Activated CD4-positive, alpha-beta T cell treated with anti-CD3 and anti-CD28 coated beads for 24 hours (primary cell): ENCODE measurements at places on chromosomes 1 and 21.

DNA sequence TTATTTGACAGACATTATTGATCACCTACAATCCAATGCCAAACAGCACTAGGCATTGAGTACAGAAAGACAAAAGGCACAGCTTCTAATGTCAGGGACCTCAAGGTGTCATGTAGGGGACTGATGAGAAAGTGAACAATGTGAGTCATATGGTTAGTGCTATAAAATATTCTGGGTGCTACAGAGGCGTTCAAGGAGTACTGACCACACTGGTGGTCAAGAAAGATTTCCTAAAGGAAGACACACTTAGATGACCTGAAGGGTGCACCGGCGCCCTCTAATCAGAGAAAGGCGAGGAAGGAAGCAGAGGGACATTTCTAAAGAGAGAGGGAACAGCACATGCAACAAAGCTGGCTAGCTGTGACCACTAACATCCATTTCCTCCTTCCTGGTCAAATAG lies 64.9 kb upstream of the F3 start:
- no peak for DNase-seq

DNA sequence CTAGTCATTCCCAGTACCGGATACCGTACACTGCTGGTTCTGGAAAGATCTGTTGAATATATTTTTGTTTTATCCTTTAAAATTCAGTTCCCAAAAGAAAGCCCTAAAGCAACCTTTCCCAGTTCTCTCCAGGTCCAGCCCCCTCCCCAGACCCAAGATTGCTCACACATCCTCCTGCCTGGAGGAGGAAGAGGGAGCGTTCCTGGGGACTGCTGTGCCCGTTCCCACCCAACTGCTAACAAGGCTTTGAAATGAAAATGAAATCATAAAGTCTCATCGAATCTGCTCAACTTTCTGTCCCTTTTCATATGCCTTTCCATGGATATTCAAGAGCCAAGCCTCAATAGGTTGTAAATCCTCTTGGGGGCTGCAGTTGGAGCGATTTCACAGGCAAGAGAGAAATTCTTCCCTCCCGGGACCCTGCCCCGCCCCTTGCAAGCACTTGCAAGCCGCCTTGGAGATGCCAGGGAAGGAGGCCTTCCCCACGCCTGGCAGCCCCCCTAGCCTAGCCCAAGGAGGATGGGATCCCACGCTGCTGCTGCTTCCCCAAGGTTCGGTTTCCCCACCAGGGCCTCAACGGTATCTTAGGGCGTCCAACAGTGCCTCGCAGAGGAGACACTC lies 113.2 kb upstream of the CACHD1 start:
- DNase-seq = no peak

GRCh38 chr1:22320587-22321344 lies 130.9 kb upstream of the ZBTB40 start:
- DNase-seq = no peak

DNA sequence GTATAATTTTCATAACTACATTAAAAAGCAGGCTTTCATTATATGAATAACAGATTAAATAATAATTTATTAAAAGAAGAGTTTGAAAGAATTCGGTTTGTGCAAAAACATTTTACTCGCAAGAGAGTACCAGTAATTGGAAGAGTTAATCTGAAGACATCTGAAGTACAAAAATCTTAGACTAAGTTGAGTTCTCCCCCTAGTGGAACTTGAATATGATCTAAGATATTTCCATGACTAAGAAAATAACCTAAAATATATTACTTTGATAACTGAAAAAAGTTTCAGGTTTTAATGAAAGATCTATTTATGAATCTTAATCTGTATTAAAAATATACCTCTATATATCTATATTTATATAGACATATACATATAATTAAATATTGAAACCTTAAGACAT lies 112.5 kb upstream of the GFI1 start:
- no peak for DNase-seq

DNA sequence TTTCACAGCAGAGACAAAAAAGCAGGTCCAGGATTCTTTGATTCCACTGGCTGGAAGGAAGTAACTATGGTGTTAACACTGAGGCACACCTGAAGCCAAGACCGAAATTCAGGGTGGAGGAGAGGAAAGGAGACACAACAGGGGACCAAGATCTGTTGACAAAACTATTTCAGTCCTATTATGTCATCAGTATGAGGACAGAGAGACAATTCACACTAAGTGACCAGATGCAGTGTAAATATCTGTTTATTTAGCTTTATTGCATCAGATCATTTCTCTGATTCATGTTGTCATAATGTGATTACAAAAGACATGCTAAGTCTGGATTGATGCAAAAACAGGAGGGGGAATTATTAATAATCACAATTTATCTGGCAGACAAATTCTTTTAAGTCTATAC lies 118.8 kb downstream of the SIPA1L2 start:
- no peak for DNase-seq

DNA sequence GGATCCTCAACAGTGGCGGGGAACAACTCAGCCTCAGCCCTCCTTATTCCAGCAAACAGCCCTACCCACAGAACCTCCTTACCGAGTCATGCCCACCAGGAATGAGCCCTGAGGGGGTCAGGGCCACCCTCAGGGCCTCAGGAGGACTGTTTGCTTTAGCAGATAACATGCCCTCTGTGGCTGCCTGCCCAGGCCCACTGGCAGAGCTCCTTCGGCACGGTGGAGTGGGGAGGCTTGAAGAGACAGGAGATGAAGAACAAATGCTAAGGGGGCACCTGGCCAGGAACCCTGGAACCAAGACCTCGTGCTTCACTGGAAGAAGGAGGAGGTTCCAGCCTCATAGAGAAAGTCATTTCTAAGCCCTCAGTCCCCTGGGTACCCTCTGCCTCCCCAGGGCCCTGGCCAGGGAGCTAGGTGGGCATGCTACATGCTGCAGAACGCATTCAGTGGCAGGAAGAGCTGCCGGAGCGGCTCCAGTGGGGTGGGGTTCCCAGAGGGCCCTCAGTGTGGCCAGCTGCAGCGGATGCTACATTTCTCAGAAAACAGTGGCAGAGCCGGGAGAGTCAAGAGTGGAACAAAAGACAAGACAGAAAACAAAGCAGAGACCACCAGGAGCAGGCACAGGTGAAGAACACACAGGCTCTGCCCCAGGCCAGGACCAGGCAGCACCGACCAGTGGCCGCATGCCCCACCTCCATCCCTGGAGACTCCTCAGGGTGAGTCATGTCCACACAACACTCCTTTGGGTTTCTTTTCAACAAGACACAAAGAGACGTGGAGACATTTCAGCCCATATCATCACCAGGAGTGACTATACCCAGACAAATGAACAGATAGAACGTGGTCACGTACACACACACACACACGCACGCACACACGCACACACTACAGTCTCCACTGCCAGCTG lies 39.8 kb downstream of the RIMS3 start:
- DNase-seq = no peak

DNA sequence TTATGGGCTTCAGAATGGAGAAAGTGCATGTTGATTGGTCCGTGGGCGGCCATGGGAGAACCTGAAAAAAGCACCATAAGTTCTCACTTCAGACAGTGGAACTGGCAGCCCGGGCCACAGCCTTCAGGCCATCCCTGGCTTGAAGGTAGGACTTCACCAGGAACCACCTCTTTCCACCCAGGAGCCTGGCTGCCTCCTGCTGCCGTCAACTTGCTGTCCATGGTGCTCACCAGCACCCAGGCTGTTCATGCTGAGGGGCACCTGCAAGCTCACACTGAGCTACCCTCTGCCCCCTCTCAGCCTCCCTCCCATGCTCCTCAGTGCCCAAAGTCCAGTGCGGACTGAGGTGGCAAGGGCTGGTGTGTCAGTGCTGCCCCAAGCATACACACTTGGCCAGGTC lies 12.9 kb upstream of the FNBP1L start:
- DNase-seq = no peak

DNA sequence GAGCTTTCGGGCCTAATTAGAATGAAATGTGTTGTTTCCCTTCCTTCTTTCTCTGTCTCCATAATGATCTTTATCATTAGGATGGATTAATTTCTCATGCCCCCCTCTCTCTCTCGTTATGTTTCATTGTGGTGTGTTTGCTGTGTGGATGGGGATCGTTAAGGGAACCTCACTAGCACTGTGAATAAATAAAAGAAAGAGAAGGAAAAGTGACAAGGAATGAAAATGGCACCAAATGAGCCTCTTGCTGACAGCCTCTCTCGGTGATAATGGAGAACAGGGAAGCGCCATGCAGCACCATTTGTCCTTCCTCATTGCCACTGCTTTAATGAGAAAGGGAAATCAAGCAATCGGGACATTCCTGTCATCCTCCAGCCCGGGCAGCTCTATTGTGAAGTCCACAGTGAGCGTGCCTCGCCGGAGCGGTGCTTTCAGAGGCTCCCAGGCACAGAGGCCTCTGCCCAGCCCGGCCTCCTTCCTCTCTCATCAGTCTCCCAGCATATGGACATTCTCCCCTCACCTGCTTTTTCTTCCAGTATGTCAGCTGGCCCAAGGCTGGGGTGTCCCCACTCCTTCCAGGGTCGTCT lies 265.7 kb upstream of the TMEM51 start:
- no peak for DNase-seq

DNA sequence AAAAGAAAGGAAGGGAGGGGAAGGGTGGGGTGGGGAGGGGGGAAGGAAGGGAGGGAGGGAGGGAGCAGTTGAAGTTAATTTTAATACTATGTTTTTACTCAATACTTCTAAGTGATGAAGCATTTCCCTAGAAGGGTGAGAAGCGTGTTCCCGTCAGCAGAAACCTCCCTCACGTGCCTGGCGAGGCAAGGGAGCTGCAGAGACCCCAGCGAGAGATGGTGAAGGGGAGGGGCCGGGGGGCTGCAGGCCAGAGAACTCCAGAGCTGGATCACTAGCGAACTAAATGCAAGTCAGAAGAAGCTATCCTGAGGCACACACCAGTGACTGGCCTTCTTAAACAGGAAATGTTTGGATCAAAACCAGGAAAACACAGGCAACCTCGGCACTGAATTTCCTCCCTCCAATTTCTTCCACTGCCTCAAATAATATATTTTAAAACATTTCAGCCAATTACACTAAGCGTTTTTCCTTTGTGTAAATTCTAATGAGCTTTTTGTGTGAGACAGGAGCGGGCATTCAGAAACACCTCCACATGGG lies 18.0 kb downstream of the WDR4 start:
- no peak for DNase-seq

- DNase-seq = no peak
Measured at GRCh38 chr1:24987875-24988557, 57.9 kb upstream of the RUNX3 start.
